ENCODE measurements at places on chromosomes 5 and 9.

- DNase-seq = peak; percentile 72
These were observed 31.4 kb upstream of the BRD3 start for GRCh38 chr9:134099123-134099761.

GRCh38 chr9:18920141-18921084, 112.6 kb downstream of the SAXO1 start:
- no peak for DNase-seq

DNA sequence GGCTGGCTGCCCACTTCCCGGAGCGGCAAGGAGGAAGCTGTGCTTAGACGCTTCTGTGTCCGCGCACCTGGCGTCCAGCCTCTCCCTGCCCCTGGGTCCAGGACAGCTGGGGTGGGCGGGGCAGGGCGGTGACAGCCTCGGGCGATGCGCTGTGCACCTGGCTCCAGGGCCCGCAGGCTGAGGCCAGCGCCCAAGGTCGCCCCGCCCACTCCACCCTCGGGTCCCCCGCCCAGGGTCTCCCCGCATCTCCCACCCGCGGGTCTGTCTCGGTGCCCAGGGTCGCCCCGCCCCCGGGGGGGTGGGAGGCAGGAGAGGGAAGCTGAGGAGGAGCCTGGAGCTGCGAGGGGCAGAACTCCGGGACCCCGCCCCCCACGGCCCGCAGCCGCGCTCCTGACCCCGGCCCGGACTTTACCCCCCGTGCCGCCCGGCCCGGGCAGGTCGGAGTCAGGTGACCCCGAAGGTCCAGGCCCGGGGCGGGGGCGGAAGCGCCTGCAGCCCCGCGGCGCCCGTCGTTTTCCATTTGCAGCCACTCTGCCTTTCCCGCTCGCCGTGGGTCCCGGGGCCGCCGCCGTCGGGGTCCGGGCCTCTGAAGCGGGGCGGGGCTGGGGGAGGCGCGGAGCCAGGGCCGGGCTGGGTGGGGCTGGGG, at the start of gene ENTPD8:
Gene ENTPD8 (minus strand): TSS at position 69 of the 646 bp plus-strand sequence. CDS start 3,072 bp downstream, outside the sequence.
- no peak for DNase-seq

GRCh38 chr5:108521011-108521700, 139.3 kb upstream of the FBXL17 start:
- DNase-seq = no peak

GRCh38 chr5:178121391-178122276, 8.3 kb downstream of the N4BP3 start:
- DNase-seq = no peak

- no peak for DNase-seq
These were observed 1.5 kb downstream of the CLIC3 start for GRCh38 chr9:136994888-136995230.

GRCh38 chr5:132055808-132056609, 4.4 kb upstream of the IL3 start:
- no peak for DNase-seq

DNA sequence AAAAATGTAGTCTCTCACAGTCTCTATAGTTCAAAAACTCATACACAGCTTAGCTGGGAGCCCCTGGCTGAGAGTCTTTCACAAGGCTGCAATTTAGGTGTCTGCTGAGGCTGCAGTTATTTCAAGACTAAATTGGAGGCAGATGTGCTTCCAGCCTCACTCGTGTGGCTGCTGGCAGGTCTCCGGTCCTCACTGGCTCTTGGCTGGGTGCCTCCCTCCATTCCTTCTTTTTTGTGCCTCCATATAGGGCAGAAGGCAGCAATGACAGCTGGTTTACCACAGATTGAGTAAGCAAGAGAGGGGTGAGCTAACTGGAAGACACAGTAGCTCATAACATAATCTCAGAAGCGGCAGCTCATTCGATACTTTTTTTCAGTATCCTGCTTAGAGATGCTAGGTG, 2167.7 kb upstream of the WWC1 start:
- DNase-seq = no peak

GRCh38 chr9:137114613-137115393, at the start of gene DPP7:
Gene DPP7 (minus strand): TSS chr9:137114733. CDS start chr9:137114713, 20 bp downstream.
- DNase-seq = peak; percentile 78

- DNase-seq = no peak
These were observed 21.9 kb upstream of the DUSP1 start for GRCh38 chr5:172792701-172793570.

- DNase-seq = peak; percentile 41
These were observed 34.9 kb upstream of the TEK start for GRCh38 chr9:27073841-27074728.
